ENCODE measurements at places on chromosomes 4 and X.

GRCh38 chr4:99052902-99053301 lies 35.7 kb downstream of the ADH5 start:
- no peak for DNase-seq

- no peak for DNase-seq
These were observed at the start of gene LIMCH1 for GRCh38 chr4:41538017-41538733. LIMCH1 (plus strand) TSS chr4:41538157; CDS start chr4:41605996, 67,839 bp downstream.

DNA sequence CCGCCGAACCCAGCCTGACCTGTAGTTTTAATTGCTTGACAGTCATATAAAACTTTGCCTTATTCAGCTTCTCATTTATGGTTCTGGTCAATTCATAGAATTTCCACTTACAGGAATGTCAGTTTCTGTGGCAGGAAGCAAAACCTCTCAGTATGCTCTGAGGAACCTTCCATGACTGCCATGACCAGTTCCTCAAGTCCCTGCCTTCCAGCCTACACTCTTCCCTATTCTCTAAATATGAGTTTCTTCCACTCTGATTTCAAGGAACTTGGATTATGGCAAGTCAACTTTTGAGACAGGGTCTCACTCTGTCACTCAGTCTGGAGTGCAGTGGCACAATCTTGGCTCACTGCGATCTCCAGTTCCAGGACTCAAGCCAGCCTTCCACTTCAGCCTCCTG lies 26.0 kb upstream of the NSUN7 start:
- no peak for DNase-seq

DNA sequence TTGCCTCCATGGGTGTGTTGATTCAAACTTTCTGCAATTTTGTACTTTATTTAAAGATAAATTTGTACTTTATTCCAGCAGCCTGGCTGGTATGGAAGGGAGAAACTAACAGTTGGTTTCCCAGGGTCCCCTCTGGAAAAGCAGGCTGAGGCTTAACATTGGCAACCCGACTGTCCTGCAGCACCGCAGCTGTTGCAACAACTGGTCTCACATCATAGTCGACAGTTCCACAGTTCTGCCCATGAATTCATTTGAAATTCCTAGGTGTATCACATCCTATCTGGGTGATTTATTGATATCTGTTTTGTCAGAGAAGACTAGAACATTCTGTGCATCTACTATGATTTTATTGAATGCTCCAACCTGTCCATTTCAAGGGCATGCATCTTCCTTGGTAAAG lies 98.8 kb upstream of the GATB start:
- no peak for DNase-seq

DNA sequence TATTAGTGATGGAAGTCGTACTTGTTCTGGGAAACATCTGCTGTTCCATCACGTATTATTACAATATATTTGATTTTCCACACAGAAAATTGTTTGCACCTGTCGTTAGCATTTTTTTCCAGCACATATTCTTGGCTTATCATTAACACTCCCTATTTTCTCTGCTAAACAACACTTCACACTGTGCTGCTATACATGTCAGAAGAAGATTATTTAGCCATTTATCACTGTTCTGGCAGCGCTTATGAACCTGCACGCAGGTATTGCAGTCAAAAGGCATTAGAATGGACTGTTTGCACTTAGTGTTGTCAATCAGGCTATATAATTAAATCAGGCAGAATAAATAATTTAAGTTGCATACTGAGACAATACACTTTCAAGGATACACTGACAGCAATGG lies 218.6 kb downstream of the CHM start:
- DNase-seq, result no peak

GRCh38 chrX:150530821-150531220 lies 37.6 kb upstream of the MTM1 start:
- DNase-seq, result no peak

DNA sequence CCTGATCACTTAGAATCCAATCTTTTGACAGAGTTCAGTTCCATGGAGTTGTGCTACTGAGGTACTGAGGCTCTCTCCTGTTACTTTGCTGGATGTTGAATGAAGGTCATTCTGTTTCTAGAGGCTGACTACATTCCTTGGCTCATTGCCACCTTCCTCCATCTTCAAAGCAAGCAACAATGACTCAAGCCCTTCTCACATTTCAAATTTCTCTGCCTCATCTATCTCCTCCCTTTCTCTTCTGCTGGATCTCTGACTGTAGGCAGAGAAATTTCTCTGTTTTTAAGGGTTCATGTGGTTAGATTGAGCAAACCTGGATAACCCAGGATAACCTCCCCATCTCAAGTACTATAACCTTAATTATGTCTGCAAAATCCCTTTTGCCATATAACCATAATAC lies 775.4 kb downstream of the STPG2 start:
- DNase-seq, result no peak

GRCh38 chr4:83012200-83012686 lies 1.6 kb upstream of the LIN54 start:
- DNase-seq, result no peak

- no peak for DNase-seq
These were observed 140.1 kb upstream of the MED14 start for GRCh38 chrX:40875476-40875875.

DNA sequence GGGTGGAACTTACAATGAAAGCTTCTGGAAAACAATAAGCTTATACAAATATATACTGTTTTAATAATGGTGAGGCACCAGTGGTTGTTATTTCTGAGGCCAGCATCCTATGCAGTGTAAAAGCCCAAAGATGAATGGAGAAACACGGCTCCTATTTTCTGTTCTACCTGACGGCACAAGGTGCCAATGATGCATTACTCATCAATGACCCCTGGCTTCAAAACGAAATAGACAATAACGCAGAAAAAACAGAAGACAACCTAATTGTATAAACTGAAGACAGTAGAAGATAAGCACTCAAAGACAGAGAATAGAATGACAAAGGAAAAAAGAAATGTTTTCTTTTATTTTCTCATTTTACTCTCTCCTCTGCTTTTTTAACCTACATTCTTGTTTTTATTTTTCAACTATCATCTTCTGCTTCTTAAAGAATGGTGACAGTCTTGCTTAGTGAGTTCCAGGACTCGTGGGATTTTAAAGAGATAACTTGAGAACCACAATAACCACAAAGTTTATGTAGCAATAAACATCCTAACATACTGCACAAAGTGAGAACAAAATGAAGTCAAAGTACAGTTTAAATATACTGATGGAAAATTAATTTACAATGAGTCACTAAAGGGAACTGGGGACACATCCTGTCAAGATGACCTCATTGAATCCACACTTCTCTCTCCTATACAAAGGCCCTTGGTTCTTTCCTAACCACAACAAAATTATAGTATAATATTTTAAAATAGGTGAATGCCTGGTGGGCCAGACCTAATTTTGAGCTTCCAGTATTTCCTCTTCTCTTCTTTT lies 169.8 kb downstream of the BTC start:
- DNase-seq, result no peak

DNA sequence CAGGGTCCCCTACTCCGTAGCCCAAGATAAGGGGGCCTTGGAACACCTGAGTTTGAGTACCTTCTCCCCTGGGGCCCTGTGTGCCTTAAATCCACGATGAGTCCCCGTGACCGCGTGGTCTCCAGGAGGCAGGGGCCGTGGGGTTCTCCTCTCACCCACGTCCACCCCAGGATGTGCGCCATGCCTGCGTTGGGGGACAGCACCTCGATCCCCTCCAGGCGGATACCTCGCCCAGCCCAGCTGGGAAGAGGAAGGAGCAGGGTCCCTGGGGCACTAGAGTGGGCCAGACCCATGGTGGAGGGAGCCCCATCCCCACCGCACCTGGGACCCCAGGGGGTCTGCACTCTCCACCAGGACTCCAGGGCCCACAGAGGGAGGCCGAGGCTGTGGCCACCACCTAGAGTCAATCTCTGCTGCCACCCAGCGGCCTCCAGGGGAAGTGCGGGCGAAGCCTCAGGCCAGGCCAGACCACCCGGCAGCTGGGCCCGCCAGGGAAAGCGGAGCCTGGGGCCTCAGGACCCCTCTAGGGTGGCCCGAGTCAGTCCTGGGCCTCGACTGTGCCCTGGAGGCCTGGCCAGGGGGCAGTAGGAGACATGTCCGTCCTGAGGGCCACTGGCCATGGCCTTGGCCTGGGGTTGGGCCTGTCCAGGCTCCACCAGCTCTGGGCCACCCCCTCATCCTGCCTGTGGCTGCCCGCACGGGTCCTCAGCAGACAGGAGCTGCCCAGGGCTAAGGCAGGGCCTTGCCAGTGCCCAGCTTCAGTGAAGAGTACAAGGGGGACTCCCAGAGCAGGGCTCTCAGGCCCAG lies 55.0 kb downstream of the FAM53A start:
- DNase-seq, result peak; percentile 33

DNA sequence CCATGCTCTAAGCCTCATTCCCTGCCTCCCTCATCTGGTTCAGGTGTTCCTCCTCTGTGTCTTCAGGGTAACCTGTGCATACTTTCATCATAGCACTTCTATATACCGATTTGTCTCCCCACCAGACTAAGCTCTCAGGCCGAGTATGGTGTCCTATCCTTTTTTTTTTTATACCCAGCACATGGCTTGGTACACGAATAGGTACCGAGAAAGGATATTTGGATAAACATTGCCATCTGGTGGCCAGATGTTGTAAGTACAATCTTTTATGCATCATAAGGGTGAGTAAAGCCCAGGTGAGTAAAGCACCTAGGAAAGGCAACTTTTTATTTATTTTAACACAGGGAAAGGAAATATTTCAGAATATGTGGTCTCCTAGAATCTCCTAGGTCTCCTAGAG lies 68.4 kb downstream of the MID2 start:
- no peak for DNase-seq

GRCh38 chr4:143354990-143355389 lies 18.3 kb downstream of the GAB1 start:
- no peak for DNase-seq

- no peak for DNase-seq
These were observed 183.9 kb downstream of the OPHN1 start for GRCh38 chrX:68249401-68249831.

- no peak for DNase-seq
These were observed 614.0 kb downstream of the STIM2 start for GRCh38 chr4:27474691-27475090.

DNA sequence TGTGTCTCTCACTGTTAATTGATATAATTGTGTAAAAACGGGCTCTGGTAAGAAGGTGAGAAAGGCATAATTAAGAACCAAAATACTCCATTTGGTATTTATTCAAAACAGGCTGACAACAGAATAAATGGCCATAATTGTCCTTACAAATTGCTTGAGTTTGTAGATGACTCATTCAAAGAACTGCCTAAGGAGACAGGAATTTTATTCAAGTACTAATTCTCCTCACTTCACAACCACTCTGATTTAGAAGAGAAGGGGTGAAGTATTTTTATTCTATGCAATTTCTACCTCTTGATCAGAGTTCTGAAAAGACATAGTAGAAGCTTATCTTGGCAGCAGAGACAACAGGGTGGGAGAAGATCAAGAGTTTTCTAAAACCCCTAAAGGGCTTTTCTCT lies 43.1 kb downstream of the ATP11C start:
- DNase-seq, result no peak

- no peak for DNase-seq
These were observed 160.6 kb upstream of the GATB start for GRCh38 chr4:151921386-151921785.

GRCh38 chr4:26151615-26152014 lies 169.2 kb upstream of the RBPJ start:
- DNase-seq, result no peak

GRCh38 chr4:138055890-138056289 lies 186.3 kb downstream of the SLC7A11 start:
- DNase-seq, result no peak

GRCh38 chrX:26783512-26784225 lies 567.7 kb downstream of the MAGEB5 start:
- DNase-seq, result no peak

DNA sequence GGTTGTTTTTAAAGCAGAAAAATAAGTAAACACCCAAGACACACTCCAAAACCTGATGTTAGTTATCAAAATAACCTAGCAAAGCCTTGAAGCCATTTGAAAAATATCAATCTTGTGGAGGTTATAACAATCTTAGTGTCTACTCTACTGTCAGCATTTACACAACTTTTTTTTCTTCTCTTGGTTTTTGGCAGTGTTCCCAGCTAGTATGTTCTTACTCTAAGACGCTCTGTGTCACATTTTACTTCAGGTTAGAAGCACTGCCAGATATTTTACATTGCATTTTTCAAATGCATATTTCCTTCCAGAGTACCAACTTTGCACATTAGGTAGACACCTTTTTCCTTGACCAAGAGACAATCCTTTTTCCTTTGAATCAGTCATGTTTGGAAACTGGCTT lies 114.0 kb upstream of the INPP4B start:
- no peak for DNase-seq

DNA sequence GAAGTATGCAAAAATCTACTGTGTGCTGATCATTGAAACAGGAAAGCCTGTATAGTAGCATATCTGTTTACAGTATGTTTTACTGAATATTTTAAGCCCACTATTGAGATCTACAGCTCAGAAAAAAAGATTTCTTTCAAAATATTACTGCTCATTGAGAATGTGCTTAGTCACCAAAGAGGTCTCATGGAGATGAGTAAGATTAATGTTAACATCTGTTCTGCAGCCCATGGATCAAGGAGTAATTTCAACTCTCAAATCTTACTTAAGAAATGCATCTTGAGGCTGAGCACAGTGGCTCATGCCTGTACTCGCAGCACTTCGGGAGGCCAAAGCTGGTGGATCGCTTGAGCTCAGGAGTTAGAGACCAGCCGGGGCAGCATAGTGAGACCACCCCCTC lies 3.3 kb downstream of the RNF4 start:
- DNase-seq, result no peak

DNA sequence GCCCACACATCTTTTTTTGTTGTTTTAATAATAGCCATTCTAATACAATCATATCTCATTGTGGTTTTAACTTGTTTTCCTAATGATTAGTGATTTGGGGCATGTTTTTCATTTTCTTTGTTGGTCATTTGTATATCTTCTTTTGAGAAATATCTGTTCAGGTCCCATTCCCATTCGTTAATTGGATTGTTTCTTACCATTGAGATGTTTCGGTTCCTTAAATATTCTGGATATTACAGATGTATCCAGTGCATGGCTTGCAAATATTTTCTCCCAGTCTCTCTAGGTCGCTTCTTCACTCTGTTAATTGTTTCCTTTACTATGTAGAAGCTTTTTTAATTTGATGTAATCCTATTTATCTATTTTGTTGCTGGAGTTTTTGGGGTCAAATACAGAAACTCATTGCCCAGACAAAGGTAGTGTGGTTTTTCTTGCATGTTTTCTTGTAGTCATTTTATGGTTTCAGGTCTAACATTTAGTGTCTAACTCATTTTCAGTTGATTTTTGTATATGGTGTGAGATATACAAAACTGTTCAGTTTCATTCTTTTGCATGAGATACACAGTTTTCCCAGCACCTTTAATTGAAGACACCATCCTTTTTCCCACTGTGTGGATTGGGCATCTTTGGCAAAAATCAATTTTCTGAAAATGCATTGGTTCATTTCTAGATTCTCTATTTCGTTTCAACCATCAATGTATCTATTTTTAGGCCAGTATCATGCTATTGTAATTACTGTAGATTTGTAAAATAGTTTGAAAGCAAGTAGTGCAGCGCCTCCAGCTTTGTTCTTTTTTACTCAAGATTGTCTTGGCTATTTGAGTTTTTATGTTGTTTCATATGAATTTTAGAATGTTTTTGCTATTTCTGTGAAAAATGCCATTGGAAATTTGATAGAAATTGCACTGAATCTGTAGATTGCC lies 195.9 kb downstream of the SCFD2 start:
- no peak for DNase-seq

GRCh38 chr4:140059159-140059558 lies 94.8 kb downstream of the MAML3 start:
- DNase-seq, result no peak

Measured in stimulated activated CD4-positive, alpha-beta T cell treated with anti-CD3 and anti-CD28 coated beads, TNF-alpha, amount 100 ng/mL, for 1 hour (primary cell).